Calu3 (cell line): ENCODE measurements at places on chromosomes 6 and 20.

GRCh38 chr6:104525677-104526322, 333.9 kb downstream of the HACE1 start:
- peak; percentile 76 for DNase-seq

DNA sequence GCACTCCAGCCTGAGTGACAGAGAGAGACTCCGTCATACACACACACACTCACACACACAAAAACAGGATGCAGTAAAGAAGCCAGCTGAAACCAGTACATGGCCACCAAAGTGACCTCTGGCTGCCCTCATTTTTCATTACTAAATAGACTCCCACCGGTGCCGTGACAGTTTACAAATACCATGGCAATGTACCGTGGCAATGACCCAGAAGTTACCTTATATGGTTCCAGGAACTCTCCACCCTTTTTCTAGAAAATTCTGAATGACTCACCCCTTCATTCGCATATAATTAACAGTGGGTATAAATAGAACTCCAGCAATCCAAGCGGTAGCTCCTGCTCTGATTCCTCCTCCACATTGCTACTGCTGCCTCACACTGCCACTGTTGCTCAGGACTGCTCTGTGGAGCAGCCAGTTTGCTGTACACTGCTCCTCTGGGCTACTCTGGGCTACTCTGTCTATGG, 57.7 kb downstream of the SNX5 start:
- no peak for DNase-seq

DNA sequence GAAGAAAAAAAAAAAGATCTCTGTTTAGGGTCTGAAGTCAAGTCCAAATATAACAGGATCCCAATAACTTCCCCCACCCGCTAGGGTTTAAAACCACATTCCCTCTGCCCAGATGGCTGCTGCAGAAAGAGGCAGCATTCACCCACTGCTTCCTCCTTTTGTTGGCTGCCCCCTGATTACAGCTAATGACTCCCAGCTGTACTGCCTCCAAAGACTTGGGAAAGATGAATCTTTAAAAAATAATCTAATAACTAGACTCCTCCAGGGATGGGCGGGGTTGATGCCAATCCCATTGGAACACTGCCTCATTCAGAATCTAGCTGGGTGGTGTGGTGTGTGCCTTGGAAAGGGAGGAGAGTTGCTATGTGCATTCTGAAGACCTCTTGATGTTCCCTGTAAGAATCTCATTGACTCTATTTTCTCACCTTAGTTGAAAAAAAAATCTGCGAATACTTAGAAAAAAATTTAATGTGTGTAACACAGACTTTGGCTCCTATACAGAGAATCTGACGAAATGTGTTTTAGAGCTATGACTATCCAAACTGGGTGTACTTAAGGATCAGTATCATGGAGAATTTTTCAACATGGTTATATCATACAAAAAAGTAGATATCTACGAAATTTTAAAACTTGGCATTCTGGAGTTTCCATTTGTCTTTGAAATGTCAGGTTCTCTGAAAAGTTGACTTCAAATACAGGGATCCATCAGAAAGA, 174.0 kb downstream of the RNF144B start:
- DNase-seq: no peak

DNA sequence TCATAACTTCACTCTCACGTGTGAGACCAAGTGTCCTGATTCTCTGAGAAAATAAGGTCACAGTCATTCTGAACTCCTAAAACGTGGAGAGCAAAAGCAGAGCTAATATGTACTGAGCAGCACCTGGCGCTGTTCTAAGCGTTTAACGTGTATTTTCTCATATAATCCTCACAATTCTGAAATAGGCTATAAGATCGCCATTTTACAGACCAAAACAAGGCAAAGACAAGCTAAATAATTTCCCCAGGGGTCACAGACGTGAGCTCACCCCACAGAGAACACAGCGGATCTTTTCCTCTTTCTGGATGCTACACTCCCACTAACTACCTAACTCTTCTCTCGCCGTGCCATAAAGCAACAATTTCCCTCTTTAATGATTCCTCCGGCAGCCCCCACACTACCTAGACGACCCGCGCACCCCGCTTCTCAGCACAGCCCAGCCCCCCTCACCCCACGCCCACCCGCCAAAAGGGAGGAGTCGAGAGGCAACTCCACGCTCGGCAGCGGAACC, 636 bp downstream of the SUPT3H start:
- DNase-seq: no peak

- DNase-seq: peak; percentile 6
Observed at GRCh38 chr6:38715016-38715689, at the start of gene DNAH8. Gene DNAH8 (plus strand): TSS chr6:38715311. CDS start chr6:38722810, 7,499 bp downstream.

GRCh38 chr6:155100087-155100486, 105.0 kb downstream of the TIAM2 start:
- DNase-seq: no peak
